ENCODE measurements at places on chromosomes 5 and 9.

DNA sequence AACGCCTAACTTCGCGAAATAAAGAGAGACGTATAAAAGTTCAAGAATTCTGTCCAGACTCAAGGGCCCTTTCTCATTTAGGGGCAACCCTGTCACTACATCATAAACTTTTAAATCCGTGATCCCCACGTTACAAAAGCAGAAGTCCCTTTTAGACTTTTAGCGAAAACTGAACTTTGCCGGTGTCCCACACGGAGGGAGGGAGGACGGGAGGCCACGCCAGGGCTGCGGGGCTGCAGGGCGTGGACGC, 515 bp upstream of the F2R start:
- DNase-seq = no peak

GRCh38 chr5:31901807-31902530, 263.0 kb downstream of the PDZD2 start:
- no peak for DNase-seq

DNA sequence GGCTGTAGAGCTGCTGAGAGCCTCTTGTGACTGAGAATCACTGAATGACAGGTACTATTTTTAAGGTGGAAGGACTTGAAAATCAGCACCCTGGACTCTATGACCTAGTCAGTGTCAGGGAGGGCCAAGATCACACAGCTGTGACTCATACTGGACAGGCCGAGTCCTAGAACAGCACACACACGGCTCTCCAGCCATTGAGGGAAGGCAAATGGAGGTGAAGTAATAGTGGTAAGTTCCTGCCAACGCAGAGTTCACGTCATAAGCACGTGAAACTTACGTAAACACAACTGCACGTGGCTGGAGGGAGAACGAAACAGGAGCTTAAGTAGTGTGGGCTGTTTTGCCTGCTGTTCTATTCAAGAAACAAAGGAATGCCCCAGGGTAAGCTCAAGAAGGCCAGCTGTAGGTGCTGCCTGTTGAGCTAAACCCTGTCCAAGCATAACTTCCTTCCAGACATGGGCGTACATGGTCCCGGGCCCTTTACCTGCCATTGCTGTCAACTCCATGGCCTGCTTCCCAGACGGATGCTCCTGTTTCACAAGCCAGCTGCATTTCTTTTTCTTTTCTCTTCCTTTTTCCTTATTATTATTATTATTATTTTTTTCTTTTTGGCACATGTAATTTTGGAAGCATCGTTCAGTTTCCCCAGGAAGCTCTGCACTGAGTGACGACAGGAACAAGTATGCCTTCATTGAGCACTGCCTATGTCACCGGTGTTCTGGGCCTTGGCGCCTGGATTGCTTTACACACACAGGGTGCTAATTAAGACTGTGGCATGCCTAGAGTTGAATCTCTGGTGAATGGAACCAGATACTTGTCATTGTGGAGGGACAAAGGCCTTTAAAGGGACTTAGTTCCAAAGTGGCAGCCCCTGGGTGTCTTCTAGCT, 10.2 kb upstream of the LCP2 start:
- DNase-seq = no peak

DNA sequence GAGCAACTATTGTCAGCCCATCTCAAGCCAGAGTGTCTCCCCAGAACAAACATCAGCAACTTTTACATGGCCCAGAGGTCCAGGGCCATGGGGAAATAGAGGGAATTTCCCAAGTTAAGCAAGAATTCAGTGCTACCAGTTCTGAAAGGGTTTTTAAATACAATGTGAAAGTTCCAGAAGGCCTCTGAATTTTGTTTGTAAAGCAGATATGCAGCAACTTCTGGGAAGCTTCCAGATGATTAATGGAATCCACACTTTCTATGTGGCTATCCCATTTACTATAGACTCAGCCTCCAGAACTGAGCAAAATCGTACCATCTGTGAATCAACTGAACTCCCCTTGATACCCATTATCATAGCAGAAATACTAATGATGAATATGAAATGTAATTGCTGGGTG, 93.8 kb downstream of the FEM1C start:
- no peak for DNase-seq

DNA sequence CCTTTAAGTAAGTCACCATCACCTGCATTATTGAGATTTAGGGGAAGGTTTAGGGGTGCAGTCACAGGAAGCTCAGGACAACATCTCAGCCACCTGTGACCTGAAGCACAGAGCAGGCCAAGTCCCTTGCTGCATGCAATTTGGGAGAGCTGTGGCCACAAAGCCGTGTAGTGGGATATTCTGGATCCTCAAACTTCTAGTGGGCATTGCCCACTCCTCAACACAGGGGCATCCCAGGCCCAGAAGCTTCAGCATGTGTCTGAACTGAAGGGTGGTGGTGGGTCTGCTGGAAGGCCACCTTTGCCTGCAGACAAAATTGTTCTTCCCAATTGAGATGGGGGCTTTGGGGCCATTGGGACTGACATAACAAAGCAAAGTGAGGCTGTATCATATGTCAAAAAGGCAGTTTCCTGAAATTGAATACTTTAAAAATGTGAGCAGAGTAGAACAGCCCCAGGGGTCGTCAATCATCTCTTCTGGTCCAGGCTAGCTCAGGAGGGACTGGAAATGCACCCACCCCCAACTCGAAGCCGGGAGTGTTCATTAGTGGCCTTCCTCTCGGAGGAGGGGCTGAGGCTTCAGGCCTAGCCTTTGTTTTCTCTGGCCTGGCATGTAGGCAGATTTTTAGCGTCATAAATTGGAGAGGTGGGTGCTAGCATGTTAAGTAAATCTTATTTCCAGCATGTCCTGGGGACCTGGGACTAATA, 2.8 kb upstream of the GADD45G start:
- DNase-seq = no peak
